ENCODE measurements at places on chromosomes 3 and 15.

GRCh38 chr3:154889227-154889634, 190.9 kb upstream of the MME start:
- no peaks in the 10 kb centered on the region for H3K27me3 ChIP-seq
- H3K4me3 ChIP-seq = no peak overlapping the region
- H3K36me3 ChIP-seq = peaks cover 2% of the 10 kb centered on the region
- H3K4me1 ChIP-seq = no peaks in the 10 kb centered on the region
- DNase-seq = no peak

DNA sequence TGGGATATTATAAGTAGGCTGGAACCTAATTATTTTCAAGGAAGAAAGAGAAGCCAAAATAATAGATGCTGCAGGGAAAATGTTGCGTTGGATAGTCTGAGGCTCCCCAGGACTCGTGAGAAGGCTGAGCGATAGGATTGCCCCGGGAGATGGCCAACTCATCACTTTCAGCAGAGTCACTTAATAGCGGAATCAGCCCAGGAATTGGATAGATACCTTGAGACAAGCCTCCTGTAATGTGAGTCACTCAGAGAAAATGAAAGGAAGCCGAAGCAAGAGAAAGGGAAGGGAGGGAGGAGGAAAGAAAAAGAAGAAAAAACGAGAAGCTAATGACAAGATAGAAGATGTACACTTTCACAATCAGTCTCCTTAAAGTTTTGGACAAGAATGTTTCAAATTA, 94.3 kb downstream of the SQOR start:
- no peaks in the 10 kb centered on the region for H3K27me3 ChIP-seq
- DNase-seq = no peak
- peaks cover 5% of the 10 kb centered on the region for H3K4me1 ChIP-seq
- H3K27ac ChIP-seq = no peak overlapping the region
- H3K4me3 ChIP-seq = no peak overlapping the region

DNA sequence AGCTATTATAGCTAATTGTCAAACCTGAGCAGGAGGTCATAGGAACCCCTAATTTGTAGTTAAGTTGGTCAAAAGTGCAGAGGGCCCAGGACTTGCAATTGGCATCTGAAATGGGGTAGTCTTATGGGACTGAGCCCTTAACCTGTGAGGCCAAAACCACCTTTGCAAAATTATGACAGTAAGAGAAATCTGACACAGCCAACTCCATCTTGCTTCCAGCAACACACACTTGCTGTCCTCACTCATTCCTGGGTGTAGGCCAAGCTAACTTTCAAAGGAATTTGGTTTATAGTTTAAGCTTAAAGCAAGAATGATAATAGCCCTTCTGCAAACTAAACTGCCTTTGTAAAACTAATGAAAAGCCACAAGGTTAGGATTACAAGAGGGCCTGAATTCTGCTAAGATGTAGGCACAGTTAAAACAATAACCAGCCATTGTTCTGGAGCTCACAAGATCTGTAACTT, 57.6 kb upstream of the FRMD4B start:
- peaks cover 9% of the 10 kb centered on the region for H3K4me1 ChIP-seq
- no peaks in the 10 kb centered on the region for H3K36me3 ChIP-seq
- DNase-seq = no peak
- H3K4me3 ChIP-seq = no peak overlapping the region
- no peak overlapping the region for H3K27ac ChIP-seq

DNA sequence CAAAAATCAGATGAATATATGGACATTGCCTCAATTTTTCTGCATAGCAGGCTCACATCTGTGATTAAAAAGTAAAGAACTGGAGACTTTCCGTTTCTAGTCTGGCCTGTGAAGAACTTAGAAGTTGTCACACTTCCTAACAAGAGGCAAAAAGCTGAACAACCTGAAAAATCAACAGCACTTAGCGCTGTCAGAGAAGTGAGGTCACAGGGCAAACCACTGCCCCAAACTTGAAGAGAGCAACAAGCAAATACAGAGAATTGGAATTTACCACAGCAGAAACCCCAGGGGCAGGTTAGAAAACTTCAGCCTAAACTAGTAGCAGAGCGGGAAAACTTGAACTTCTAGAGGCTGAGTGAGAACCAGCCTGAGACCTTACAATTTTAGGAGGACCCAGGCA, 38.9 kb downstream of the CCDC54 start:
- no peak overlapping the region for H3K4me3 ChIP-seq
- H3K27me3 ChIP-seq = no peaks in the 10 kb centered on the region
- H3K4me1 ChIP-seq = peaks cover 3% of the 10 kb centered on the region
- no peak for DNase-seq
- no peaks in the 10 kb centered on the region for H3K36me3 ChIP-seq

DNA sequence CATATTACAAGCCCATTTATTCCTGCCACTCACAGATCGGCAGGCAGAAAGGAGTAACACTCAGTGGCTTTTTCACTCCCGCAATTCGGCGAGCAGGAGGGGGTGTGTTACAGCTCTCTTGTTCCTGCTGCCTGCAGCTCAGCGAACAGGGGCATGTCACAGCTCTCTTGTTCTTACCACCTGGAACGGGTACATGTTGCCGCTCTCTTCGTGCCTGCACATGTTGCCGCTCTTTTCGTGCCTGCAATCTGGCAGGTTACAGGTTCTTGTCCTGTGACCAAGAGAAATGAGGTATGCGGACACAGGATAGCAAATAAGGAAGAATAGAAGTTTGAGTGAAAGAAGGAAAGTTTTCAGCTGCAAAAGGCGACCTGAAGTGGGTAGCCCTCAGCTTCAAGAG, 761.4 kb downstream of the NAALADL2 start:
- DNase-seq = no peak
- peaks cover 11% of the 10 kb centered on the region for H3K4me1 ChIP-seq
- H3K36me3 ChIP-seq = no peaks in the 10 kb centered on the region
- no peak overlapping the region for H3K4me3 ChIP-seq
- H3K27ac ChIP-seq = no peak overlapping the region

All from neural crest cell (in vitro differentiated cells).